Fibroblast of villous mesenchyme (primary cell): ENCODE measurements at places on chromosomes 5 and 9.

DNA sequence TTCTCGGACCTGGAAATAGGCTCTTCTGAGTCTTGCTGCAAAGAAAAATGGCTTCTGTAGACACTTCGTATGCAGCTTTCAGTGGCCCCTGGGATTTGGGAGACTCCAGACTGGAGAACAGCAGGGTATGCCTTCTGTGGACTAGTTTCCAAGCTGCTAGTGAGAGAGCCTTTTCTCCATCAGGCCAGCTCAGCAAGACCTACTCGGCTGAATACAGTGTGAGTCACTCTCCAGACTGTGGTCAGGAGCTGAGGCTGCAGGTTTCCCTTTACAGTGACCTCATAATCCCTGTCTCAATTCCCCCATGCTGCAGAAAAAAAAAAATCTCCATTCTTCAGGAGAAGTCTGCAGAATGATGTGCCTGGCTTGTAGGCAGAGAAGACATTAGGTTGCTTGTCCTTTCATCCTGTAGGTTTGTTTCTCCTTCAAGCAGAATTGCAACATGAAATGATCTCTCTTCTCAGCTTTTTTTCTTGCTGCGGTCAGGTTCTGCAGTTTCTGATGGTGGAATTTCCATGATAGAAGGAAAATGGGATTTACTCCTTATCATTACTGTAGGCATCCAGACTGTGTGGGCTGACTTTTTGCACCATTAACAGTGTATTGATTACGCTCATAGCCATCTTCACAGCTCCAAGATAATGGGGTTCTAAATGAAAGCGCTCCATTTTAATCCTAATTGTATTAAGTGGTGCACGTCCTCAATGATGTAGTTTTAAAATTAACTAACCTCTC is 78.3 kb upstream of the TNFSF8 start:
- peak; percentile 86 for DNase-seq

DNA sequence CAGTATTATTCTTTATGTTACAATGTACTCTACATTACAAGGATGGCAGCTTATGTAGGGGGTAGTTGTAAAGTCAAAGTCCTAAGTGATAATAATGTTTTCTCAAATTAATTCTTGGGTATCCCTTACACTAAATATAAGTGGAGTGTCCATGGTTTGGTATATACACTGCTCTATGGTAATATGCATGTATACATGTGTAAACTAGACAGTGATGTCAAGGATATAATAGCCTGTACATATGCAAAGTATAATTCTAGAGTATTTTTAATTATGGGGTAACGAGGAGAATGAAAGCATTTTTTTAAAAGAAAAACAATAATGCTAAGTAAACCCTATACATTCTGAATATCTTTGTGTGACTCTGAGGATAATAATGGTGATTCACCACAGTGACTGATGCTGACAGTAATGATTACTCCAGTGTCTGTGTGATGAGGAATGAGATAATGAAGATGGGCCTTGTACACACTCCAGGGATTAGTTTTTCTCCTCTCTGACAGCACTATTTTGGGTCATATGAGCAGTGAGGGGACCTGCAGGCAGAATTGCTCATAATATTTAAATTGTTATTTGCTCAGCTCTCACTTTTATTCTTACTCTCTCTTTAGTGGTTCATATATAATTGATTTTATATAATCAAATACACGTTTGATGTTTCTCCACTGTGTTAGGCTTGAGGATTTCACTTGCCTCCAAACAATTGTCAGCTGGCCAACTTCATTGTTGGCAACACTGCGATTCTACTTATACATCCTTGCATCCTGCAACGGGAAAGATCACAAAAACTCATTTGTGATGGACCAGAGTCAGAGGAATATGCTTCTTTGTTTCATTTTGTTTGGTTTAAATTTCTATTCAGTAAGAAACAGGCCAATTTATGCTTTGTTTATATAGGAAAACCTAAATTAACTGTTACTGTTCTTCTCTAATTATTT is 88.2 kb downstream of the NREP start:
- peak; percentile 18 for DNase-seq

- no peak for DNase-seq
Observed at GRCh38 chr9:37382982-37383357, 39.5 kb upstream of the GRHPR start.

GRCh38 chr5:130689831-130690230 is 475.2 kb downstream of the HINT1 start:
- peak; percentile 6 for DNase-seq

DNA sequence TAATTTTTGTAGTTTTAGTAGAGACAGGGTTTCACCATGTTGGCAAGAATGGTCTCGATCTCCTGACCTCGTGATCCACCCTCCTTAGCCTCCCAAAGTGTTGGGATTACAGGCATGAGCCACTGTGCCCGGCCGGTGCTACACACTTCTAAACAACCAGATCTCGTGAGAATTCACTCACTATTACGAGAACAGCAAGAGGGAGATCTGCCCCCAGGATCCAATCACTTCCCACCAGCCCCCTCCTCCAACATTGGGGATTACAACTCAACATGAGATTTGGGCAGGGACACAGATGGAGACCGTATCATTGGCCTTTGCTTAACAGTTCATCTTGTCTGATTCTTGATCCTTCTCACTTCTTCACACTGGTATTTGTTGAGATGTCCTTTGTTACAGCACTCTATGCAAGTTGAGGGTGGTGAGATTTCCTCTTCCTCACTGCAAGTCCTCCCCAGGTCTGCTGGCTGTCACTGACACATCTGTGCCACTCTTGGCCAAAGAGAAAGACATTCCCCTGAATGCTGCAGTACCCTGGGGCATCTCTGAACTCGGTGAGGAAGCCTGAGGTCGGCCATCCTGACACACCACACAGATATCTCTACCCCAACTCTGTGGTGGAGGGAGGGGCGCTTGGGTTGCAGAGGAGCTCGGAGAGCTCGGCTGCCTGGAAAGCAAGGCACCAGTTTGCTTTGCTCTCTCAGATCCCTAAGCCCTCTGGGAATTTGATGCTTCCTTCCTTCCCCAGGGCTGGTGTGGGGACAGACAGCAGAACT is 4.2 kb upstream of the SUB1 start:
- DNase-seq, result no peak

- no peak for DNase-seq
Observed at GRCh38 chr5:170313344-170313743, 15.8 kb upstream of the LCP2 start.

DNA sequence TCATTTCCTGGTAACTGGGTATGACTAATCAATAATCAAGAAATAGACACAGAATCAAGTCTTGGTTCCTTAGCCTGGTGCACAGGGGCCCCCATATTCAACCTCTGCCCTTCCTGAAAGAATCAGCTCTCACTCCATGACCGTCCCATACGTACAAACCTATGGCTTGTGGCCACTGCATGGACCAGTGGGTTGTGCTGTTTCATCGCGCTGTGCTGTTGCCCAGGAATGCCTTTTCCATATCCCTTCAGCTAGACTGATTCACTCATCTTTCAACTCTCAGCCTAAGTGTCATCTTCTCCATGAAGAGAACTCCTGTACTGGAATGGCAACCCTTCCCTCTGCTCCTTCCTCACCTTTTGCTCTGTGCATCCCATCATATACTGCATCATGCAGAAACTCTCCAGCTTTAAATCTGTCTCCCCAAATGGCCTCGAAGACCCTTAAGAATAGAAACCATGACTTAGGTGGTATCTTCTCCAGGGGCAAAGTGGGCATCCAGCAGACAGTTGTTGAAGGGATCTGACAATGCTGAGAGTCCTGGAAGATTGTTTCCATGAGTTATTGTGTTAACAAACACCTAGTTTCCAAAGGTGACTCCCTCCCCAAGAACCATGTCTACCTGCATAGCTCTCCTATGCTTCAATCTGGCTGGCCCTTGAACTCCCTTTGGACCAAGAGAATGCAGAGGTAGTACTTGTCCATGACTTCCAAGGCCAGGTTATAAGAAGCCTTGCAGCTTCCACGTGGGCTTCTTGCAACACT is 180.8 kb downstream of the ACTL7B start:
- DNase-seq, result no peak

GRCh38 chr5:159082474-159082873 is 17.2 kb downstream of the EBF1 start:
- no peak for DNase-seq

DNA sequence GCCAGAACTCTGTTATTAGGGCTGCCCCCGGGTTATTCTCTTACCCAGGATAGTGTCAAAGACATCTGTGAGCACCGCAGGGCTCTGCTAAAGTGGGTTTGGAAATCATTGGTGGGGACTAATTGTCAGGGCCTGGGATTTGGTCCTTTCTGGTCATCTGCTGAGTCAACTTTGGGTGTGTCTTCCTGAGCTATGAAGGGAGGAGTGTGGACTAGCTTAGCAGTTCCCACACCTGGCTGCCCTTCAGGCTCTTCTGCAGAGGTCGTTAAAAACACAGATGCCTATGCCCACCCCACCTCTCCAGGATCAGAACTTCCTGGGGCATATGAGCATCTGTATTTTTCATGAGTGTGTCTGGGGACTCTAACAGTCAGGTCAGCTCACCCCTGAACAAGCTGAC is 352.2 kb downstream of the SLIT3 start:
- DNase-seq, result no peak

DNA sequence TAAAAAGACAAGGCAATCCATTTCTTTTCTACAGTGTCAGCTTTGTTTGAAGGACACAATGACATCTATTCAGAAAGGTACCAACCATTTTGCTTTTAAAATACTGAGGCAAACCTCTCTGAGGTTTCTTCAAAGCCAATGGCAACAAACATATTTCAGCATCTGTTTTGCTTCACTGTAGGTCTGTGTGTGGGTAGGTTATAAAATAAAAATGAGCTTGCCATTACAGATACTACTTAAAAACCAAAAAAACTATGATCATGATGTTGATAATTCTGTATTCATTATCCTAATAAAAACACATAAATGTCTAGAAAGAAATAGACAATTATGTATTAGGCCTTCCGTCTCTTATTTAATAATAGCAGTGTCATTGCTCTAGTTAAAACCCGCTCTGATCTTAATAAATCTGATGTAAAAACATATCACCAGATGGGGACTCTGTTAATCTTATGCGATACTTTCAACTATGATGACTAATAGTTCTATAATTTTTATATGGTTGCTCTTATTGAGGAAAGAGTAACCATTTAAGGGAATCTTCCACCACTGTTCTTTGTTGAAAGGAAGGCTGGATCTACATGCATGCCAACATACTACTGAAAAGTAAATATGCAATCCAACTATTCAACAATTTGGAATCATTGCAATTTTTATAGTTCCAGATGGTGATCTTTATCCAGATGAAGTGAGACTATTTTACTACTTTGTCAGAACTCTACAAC is 647.2 kb downstream of the PDE4D start:
- DNase-seq, result peak; percentile 78

DNA sequence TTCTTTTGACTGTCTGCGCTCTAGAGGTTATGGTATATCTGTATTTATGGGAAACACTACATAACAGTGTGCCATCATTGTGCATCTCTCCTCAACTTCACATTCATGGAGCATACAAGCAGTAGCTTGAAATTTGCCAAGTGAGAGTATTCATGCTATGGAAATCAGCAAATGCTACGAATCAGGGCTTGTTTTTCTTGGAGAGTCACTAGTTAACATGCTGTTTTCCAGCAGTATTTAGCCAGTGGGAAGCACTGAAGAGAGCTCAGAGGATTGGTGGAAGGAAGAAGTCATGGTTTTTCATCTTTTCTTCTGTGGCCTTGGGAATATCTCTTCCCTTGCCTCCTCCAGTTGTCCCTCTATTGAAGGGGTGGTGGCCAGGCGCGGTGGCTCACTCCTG is 303.0 kb downstream of the PSAT1 start:
- no peak for DNase-seq

- no peak for DNase-seq
Observed at GRCh38 chr5:138770977-138771376, 17.8 kb downstream of the CTNNA1 start.

DNA sequence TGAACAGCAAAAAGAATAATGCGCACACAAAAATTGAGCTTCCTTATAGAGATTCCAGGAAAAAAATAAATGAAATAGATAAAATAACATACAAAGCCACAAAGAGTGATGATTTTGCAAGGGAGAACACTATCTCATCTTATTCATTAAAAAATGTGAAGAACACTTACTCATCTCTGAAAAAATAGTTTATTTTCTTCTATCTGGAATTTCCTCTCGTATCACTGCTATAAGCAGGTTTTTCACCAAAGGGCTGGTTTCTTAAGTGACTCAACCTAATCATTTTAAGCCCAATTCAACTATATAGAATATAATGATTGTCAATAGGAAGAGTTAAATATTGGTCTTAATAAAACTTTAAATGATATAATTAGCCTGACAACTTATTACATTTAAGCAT is 504.9 kb downstream of the NR2F1-AS1 start:
- no peak for DNase-seq

- no peak for DNase-seq
Observed at GRCh38 chr5:145855763-145856267, 17.0 kb downstream of the GRXCR2 start.

GRCh38 chr5:93070938-93071337 is 510.1 kb downstream of the NR2F1-AS1 start:
- no peak for DNase-seq

GRCh38 chr5:159456722-159457465 is 126.6 kb upstream of the IL12B start:
- no peak for DNase-seq

- DNase-seq, result no peak
Observed at GRCh38 chr5:6859023-6859422, 145.8 kb downstream of the TENT4A start.

GRCh38 chr5:160155017-160155750 is 35.9 kb upstream of the PWWP2A start:
- DNase-seq, result no peak

DNA sequence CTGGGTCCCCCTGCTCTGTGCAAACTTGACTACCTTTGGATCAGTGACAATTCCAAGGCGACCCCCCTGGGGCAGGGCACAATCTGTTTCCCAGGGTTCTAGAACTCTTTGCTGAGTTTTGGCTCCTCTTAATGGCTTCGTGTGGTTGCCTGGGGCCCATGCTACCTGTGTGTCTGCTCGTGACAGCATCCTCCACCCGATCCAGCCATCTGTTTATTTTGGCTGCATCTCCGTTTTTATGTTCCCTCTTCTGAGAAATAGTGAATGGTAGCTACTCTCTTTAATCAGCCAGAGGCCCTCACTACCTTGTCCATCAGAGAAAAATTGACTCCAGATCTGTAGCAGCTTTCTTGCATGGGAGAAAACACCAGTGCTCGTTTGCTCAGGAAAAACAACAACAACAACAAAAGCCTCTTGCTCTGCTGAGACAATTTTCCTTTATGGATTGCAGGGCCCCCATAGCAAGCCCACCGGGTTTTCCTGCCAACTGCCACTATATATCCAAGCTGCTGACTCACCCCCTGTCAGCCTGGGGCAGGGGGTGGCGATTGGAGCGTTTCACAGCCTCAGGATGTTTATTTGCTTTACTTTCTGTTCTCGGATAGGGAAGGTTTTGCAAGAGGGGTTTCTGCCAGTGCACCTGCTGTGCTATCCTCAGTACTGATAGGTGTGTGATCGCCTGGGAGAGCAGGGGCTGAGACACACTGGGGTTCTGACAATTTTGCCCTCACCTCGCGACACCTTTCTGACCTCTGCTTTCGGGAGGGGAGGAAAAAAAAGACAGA is 607.8 kb downstream of the BNC2 start:
- peak; percentile 44 for DNase-seq

DNA sequence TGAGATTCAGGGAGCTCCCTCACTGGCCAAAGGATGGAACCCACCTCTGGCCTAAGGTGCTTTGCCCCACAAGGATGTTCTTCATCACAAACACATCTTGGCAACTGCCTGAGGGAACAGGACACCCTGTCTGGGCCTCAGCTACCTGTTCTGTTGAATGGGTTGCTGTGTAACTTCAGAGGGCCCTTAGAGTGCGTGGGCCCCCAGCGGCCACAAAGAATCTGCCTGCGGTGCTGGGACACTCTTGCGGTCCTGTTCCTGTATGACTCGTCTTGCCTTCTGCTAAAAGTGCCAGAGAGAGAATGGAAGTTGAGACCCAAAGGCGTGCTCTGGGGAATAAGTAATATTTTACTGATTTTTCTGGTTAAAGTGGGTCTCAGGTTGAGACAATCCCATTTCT is 14.1 kb upstream of the RPL26L1 start:
- no peak for DNase-seq
